Sigmoid colon (tissue), 7 donors: ENCODE measurements at places on chromosomes 7 and 10. TPM values are rescaled to one million over a fixed set of nuclear protein-coding genes. Genes with fewer than 3 reads are reported as not detected.
A peak's percentile ranks its signal among the peaks of the same experiment; 100 is the strongest.

GRCh38 chr7:127541548-127541947 is 43.8 kb downstream of the GCC1 start:
- H3K27me3 ChIP-seq: no peaks in the 10 kb centered on the region
- no peak overlapping the region for H3K27ac ChIP-seq
- DNase-seq: no peak
- no peaks in the 10 kb centered on the region for H3K4me1 ChIP-seq
- no peaks in the 10 kb centered on the region for H3K36me3 ChIP-seq
- no peak overlapping the region for H3K4me3 ChIP-seq

DNA sequence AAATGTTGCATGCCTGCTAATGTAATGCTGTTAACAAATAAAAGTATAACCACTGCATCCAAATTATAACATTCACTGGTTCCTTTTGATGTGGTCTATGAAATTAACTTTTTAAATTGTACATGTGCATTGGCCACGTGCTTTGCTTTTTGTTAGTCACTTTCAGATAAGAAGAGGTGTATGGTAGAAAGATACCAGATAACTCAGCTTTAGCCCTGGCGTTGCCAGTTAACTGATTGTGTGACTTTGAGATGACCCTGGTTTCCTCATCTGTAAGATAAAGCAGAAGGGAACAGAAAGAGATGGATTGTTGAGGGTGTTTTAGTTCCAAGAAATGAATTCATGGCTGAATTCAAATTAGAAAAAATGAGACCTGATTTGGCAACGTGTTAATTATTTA is 1.9 kb upstream of the TRDMT1 start:
- H3K4me3 ChIP-seq: no peak overlapping the region
- H3K4me1 ChIP-seq: peaks cover 3% of the 10 kb centered on the region
- H3K27ac ChIP-seq: no peak overlapping the region
- H3K27me3 ChIP-seq: no peaks in the 10 kb centered on the region
- DNase-seq: no peak

- no peaks in the 10 kb centered on the region for H3K36me3 ChIP-seq
- H3K4me1 ChIP-seq: peaks cover 19% of the 10 kb centered on the region
- H3K27ac ChIP-seq: no peak overlapping the region
- H3K27me3 ChIP-seq: no peaks in the 10 kb centered on the region
- peak overlapping the region; percentile 45 for H3K4me3 ChIP-seq
- DNase-seq: peak; percentile 50
Measured at GRCh38 chr7:157612009-157612663, 275.3 kb downstream of the DNAJB6 start.

- no peak for DNase-seq
- no peaks in the 10 kb centered on the region for H3K27me3 ChIP-seq
- H3K36me3 ChIP-seq: no peaks in the 10 kb centered on the region
- no peak overlapping the region for H3K4me3 ChIP-seq
- peak overlapping the region; percentile 12 for H3K27ac ChIP-seq
Measured at GRCh38 chr10:109966961-109967738, 40.6 kb upstream of the ADD3 start.

- peaks cover 42% of the 10 kb centered on the region for H3K4me1 ChIP-seq
- H3K4me3 ChIP-seq: no peak overlapping the region
- DNase-seq: no peak
- H3K36me3 ChIP-seq: peaks cover 11% of the 10 kb centered on the region
- H3K27me3 ChIP-seq: no peaks in the 10 kb centered on the region
- H3K27ac ChIP-seq: no peak overlapping the region
Measured at GRCh38 chr10:31362023-31362641, 43.1 kb downstream of the ZEB1 start.

- H3K36me3 ChIP-seq: no peaks in the 10 kb centered on the region
- no peaks in the 10 kb centered on the region for H3K4me1 ChIP-seq
- H3K4me3 ChIP-seq: no peak overlapping the region
- H3K27me3 ChIP-seq: no peaks in the 10 kb centered on the region
- no peak for DNase-seq
Measured at GRCh38 chr10:29962166-29962850, 97.1 kb downstream of the JCAD start.

GRCh38 chr7:81676105-81676811 is 93.6 kb downstream of the HGF start:
- no peaks in the 10 kb centered on the region for H3K27me3 ChIP-seq
- no peak overlapping the region for H3K4me3 ChIP-seq
- no peaks in the 10 kb centered on the region for H3K36me3 ChIP-seq
- no peak for DNase-seq

GRCh38 chr10:103419101-103419500 is 22.7 kb downstream of the PDCD11 start:
- H3K36me3 ChIP-seq: peaks cover 74% of the 10 kb centered on the region

GRCh38 chr7:118289476-118289875 is 65.0 kb downstream of the ANKRD7 start:
- no peaks in the 10 kb centered on the region for H3K36me3 ChIP-seq
- DNase-seq: no peak
- H3K27ac ChIP-seq: no peak overlapping the region
- no peak overlapping the region for H3K4me3 ChIP-seq
- no peaks in the 10 kb centered on the region for H3K4me1 ChIP-seq

DNA sequence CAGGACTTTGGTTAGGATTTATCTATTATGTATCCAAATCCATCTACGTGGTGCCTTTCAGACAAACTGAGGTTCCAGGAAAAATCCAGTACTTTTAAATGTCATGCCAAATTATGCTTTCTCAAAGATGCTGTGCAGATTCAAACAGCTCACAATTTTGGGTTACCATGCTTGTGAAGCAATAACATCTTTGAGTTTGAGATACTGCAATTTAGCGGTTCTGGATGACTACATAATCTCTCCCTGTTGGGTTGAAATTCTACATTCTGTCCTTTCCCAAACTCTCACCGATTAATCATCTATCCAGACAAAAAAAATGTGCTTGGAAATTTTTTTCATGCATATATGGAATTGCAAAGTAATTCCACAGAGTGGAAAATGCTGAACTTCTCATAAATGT is 3.5 kb downstream of the RHOBTB1 start:
- peaks cover 34% of the 10 kb centered on the region for H3K4me1 ChIP-seq
- DNase-seq: no peak
- H3K27ac ChIP-seq: peak overlapping the region; percentile 26
- H3K4me3 ChIP-seq: no peak overlapping the region
- no peaks in the 10 kb centered on the region for H3K27me3 ChIP-seq

GRCh38 chr7:127187740-127188139 is 65.0 kb downstream of the GRM8 start:
- H3K27ac ChIP-seq: no peak overlapping the region
- no peaks in the 10 kb centered on the region for H3K36me3 ChIP-seq
- no peaks in the 10 kb centered on the region for H3K27me3 ChIP-seq
- DNase-seq: no peak
- H3K4me1 ChIP-seq: no peaks in the 10 kb centered on the region

DNA sequence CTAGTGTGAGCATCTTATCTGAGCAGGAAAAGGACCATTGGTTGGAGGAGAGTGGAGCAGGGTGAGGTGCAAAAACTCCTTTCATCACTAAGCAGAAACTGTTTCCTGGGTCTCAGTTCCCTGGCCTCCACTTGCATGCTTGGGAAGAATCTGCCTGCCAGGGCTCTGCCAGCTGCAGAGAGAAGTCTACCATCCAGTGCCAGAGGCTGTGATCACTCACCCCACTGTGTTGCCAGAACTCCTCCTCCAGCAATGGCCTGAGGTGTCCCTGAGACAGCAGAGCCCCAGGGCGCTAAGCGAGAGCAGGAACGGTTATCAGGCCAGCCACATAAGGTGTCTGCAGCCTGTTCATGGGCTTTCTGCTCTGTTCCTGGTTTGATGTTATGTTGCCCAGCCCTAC is 991.4 kb downstream of the CCSER2 start:
- no peaks in the 10 kb centered on the region for H3K27me3 ChIP-seq
- DNase-seq: no peak
- H3K4me1 ChIP-seq: no peaks in the 10 kb centered on the region
- H3K27ac ChIP-seq: no peak overlapping the region
- H3K36me3 ChIP-seq: no peaks in the 10 kb centered on the region

GRCh38 chr7:105178928-105179541 is 165.0 kb downstream of the KMT2E start:
- no peaks in the 10 kb centered on the region for H3K36me3 ChIP-seq
- DNase-seq: no peak
- H3K27me3 ChIP-seq: no peaks in the 10 kb centered on the region
- H3K4me1 ChIP-seq: peaks cover 4% of the 10 kb centered on the region
- H3K4me3 ChIP-seq: no peak overlapping the region

- no peak for DNase-seq
- no peaks in the 10 kb centered on the region for H3K4me1 ChIP-seq
- no peaks in the 10 kb centered on the region for H3K36me3 ChIP-seq
- H3K27me3 ChIP-seq: no peaks in the 10 kb centered on the region
- no peak overlapping the region for H3K4me3 ChIP-seq
Measured at GRCh38 chr7:44498230-44498954, 7.9 kb upstream of the NUDCD3 start.

DNA sequence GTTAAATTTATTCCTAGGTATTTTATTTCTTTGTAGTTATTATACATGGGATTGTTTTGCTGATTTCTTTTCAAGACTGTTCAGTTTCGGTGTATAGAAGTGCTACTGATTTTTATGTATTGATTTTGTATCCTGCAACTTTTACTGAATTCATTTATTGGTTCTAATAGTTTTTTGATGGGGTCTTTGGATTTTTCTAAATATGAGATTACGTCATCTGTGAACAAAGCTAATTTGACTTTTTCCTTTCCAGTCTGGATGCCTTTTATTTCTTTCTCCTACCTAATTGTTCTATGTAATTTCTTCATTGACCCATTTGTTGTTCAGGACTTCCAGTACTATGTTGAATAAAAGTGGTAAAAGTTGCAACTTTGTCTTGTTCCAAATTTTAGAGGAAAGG is 5.8 kb upstream of the AOAH start:
- no peaks in the 10 kb centered on the region for H3K27me3 ChIP-seq
- no peak for DNase-seq
- H3K4me1 ChIP-seq: no peaks in the 10 kb centered on the region
- H3K36me3 ChIP-seq: no peaks in the 10 kb centered on the region

DNA sequence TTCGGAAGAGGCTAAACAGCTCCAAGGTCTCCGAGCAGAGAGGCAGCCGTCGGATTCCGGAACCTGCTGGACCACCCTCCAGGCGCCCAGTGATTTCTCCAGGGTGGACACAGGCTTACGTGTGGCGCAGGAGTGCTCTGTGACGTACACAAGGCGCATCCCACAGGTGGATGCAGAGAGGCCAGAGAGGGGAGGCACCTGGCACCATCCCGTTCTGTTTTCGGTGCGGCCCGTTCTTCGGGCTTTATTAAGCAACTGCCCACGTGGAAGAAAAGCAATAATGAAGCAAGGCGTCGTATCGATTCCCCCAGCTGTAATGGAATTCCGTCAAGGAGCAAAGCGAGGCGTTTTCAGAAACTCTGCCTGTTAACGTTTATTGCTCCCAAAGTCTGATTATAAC is 163.6 kb downstream of the PTPRN2 start:
- peak; percentile 48 for DNase-seq
- no peaks in the 10 kb centered on the region for H3K27me3 ChIP-seq
- no peak overlapping the region for H3K27ac ChIP-seq
- no peak overlapping the region for H3K4me3 ChIP-seq

DNA sequence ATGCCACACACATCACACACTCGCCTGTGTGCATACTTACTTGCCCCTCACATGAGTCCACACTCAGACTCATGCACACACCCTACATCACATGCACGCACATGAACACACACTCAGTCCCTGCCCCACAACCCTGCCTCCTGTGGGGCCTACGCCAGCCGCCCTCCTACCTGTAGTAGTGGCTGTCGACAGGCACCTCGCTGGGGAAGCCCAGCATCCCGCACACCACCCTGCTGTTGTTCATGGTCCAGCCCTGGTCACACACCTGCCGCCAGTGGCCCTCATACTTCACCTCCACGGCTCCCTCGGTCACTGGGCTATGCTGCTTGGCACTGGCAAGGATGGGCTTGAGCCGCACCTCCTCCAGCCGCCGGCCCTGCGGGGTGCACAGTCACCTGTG is 7.2 kb downstream of the LOXL4 start:
- H3K27me3 ChIP-seq: no peaks in the 10 kb centered on the region
- H3K4me1 ChIP-seq: no peaks in the 10 kb centered on the region
- H3K36me3 ChIP-seq: no peaks in the 10 kb centered on the region
- no peak for DNase-seq
- H3K4me3 ChIP-seq: no peak overlapping the region
- no peak overlapping the region for H3K27ac ChIP-seq

DNA sequence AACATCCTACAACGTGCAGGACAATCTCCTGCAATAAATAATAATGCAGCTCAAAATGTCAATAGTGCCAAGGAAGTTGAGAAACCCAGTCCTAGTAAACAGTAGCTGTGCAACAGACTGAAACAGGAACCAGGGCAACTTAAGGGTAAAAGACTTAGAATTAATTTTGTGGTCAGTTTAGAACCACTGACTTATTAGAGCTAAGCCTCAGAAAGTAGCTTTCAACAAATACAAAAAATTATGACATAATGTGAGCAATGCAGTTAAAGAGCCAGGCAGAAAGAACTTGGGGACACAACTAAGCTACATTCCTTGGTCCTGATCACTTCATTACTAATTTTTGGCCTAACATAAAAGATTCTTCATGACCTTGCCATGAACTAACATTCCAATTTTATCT is 195.4 kb downstream of the MACC1 start:
- no peak for DNase-seq
- H3K36me3 ChIP-seq: no peaks in the 10 kb centered on the region
- H3K27ac ChIP-seq: no peak overlapping the region

- peak overlapping the region; percentile 42 for H3K4me3 ChIP-seq
- DNase-seq: peak; percentile 81
- no peaks in the 10 kb centered on the region for H3K4me1 ChIP-seq
- H3K27ac ChIP-seq: peak overlapping the region; percentile 9
- H3K27me3 ChIP-seq: no peaks in the 10 kb centered on the region
- H3K36me3 ChIP-seq: no peaks in the 10 kb centered on the region
Measured at GRCh38 chr10:86535132-86535882, 13.7 kb upstream of the WAPL start.

DNA sequence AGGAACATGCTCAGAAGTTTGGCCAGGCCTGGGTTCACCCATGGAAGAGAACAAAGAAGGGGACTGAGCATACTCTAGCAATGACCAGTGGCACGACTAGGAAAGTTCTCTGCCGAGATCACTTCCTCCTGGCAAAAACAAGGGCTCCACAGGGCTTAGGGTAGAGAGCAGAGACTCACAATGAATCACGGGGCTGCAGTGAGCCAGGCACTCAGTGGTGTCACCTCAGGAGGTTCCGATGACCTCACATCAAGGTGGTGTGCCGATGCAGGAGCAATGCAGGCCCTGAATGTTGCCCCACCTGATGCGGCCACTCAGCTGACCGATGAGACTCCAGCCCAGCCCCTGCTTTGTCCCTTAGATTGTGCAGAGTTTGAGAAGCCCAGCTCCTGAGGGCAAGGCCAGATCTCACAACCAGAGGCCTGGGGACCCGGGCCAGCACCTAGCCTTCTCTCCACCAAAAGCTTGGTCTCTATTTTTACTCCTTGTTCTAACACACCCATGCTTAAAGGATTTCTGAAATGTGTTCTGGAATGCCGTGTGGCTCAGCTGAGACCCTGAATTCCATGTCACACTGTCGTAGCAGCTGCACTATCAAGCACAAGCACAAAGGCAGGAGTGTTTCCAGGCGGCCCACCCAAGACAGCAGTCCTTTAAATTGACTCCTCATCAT is 60.9 kb downstream of the COBL start:
- H3K4me1 ChIP-seq: no peaks in the 10 kb centered on the region
- no peak for DNase-seq
- no peak overlapping the region for H3K4me3 ChIP-seq
- peak overlapping the region; percentile 45 for H3K27ac ChIP-seq
- no peaks in the 10 kb centered on the region for H3K27me3 ChIP-seq

GIMAP5 gene
- total RNA-seq: 17.2 TPM

PILRA gene
- total RNA-seq: 5.8 TPM

ZSCAN25 gene
- total RNA-seq: 19.9 TPM
